T-helper 9 cell (primary cell): ENCODE measurements at places on chromosomes 6 and 20.

DNA sequence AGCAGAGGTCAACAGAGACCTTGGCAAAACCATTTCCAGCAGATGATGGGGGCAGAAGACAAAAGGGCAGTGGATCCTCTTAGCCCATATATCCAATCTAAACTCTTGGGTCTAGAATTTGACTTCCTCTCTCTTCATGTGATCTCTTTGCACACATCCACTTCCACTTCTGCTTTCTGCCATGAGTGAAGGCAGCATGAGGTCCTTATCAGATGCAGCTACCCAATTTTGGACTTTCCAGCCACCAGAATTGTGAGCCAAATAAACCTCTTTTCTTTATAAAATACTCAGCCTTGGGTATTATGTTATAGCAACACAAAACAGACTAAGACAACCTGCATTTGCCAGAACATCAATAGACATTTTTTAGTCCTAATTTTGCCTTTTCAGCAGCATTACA, 191.6 kb downstream of the ADAT2 start:
- no peak for DNase-seq

- DNase-seq, result no peak
Observed at GRCh38 chr6:53956068-53956711, 155.1 kb upstream of the MLIP start.

GRCh38 chr6:49299279-49299678, 163.8 kb downstream of the MMUT start:
- DNase-seq, result no peak

DNA sequence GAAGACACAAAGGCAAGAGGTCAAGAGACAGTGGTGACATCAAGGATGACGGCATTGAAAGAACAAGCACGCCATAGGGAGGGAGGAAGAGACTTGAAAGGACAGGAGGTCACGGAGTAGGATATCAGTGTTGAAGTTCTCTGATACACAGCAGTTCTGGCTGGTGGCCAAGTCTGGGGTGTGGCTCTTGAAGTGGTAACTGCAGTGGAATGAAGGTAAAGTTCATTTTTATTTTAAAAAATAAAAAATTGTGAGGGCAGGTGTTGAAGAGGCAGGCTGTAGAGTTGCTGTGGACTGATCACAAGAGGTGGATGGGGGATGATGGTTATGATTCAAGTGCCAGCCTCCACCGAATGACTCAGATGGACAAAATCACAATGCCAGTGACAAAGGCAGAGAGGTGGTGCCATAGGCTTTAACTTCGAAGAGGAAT, 53.2 kb upstream of the BMP2 start:
- DNase-seq, result no peak
